ENCODE measurements at places on chromosomes 7 and 10.

DNA sequence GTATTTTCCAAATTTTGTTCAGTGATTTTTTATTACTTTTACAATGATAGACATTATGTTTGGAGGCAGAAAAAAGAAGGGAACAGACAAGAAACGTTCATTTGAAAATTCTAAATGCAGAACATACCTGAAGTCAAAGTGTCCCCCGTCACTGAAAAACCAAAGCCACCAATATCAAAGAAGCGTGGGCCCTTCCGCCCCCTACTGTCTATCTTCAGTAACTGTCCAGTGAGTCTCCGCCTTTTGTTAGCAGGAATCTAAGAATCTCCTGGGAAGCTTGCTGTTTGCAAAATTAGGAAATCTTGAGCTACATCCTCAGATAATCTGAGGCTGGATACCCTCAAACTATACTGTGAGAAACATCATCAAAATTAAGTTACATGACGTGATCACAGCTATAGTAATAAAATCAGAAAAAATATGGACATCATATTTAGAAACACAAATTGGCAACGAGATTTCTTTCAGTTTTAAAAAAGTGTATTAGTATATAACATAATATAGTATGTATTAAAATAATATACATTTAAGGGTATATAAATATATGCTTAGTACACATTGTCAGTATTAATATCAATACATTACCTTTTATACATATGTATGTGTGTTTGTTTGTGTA, 169.3 kb upstream of the AKR1E2 start:
- peak; percentile 53 for DNase-seq

DNA sequence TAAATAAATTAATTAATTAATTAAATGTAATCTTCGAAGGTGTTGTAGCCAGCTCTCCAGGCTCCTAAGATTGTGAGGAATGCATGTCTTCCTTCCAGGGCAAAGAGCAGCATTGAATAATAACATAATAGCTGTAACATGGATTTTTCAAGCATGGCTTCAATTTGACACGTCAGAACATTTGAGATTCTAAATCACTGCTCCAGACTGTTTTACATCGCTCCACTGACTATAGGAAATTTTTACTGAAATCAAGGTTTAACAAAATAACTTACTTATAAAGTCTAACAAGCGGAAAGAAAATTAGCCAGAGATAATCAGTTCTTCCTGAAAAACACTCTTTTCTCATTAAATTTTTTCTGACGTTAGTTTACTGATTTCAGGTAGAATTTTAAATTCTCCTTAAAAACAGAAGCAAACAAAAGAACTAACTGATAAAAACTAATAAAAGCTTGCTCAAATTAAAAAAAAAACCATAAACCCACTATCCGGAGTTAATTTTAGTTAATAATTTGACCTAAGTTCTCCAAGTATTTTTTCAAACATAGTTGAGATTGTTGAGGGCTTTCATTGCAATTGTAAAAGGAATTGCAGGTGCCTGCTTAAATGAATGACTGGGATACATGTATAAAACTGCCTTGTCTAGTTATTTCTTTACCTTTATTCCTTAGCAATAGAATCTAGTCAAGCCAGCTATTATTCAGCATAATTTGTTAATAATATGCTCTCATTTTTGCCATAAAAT, 51.2 kb upstream of the SGCE start:
- no peak for DNase-seq

DNA sequence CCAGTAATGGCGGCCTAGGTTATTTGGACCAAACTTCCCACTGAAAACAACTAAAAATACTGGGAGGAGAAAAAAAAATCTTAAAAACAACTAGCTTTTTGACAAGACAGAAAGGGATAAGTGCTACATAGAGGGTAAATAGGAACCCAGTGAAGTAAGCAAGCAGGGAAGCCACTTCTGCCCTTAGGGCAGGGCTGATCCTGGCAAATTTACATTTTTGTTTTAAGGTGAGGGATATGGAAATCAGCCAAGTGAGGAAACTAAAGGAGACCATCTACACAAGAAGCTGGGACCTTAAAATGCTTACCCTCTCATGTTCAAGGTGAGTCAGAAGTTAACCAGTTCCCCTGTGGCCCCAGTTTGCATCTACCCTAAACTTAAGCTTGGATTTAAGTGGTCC, 46.5 kb upstream of the CYCS start:
- no peak for DNase-seq

DNA sequence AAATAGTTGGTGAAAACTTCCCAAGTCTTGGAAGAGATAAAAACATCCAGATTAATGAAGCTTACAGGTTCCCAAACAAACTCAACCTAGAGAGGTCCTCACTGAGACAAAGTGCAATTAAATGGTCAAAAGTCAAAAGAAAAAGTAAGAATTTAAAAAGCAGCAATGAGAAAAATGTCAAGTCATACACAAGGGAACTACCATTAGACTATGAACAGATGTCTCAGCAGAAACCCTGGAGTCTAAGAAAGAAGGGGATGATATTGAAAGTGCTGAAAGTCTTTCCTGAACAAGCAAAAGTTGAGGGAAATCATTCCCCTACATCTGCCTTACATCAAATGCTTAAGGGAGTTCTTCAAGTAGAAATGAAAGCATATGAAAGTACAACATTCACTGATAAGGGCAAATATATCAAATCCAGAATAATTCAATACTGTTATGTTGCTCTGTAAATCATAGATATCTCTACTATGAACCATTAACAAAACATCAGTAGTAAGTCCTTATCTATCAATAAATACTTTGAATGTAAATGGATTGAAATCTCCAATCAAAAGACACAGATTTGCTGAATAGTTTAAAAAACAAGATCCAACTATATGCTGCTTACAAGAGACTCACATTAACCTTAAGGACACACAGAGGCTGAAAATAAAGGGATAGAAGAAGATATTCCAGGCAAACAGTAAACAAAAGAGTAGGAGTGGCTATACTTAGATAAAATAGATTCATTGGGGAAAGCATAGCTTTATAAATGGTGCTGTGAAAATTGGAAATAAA, 449.5 kb downstream of the PHTF2 start:
- DNase-seq: no peak

- peak; percentile 74 for DNase-seq
Observed at GRCh38 chr7:16999541-17000267, 117.9 kb upstream of the AGR3 start.

- peak; percentile 8 for DNase-seq
Observed at GRCh38 chr7:117673839-117674238, 194.0 kb downstream of the CFTR start.

DNA sequence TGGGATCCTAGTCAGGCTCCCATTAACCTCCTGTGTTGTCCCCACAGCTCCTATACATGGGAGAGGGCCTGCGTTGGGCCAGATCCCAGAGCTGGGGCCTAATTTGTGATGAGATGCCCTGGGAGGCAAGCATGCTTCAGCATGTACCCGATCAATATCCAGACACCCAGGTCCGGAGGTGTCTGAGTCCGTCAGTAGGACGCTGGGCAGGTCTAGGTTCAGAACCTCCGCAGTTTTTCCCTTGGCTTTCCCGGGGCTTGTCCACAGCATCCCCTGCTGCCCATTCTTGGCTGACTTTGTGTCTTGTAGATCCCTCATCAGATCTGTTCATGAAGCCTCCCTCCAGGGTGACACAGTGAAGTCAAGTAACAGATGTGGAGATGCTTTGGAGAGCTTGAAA, 32.7 kb upstream of the RBAK start:
- DNase-seq: no peak

- no peak for DNase-seq
Observed at GRCh38 chr10:43931308-43931930, 282.7 kb upstream of the ZNF32 start.

- DNase-seq: no peak
Observed at GRCh38 chr10:53233749-53234148, 461.2 kb upstream of the MBL2 start.

DNA sequence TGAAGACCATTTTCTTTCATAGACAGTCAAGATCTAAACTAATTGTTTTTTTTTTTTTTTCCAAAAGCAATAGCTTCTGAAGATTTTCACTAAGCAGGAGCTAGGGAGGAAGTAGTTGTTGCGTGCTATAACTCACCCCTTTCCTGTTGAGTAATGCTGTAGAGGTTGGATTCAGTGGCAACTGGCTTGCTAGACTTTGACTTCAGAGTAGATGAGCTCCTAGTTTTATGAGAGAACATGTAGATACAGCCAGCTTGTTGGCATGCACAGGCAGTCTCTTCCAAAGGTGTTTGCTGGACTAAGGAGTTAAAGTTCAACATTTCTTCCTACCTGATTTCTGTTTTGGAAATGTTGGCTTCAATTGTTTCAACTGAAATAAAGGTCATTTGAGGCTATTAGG, 66.2 kb upstream of the MXI1 start:
- peak; percentile 83 for DNase-seq

- no peak for DNase-seq
Observed at GRCh38 chr10:73788864-73789658, 3.7 kb downstream of the ZSWIM8 start.

DNA sequence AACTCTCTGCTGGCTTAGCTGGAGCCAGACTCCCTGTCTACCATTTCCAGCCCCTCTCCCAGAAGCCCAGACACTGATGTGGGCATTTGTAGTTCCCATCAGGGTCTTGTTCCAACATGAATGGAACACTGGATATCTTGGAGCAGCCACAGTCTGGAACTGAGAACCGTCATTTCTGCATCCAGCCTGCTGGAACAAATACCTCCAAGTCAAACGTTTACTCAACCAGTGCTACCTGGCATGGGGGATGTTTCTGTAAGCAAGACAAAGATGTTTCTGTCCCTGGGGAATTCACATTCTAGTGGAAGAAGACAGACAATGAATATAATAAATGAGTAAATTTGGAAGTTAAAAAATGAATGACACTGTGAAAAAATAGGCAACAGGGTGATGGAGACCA, 70.8 kb upstream of the ZNF438 start:
- no peak for DNase-seq

GRCh38 chr7:92279396-92280031, 33.7 kb downstream of the ANKIB1 start:
- DNase-seq: no peak

- peak; percentile 59 for DNase-seq
Observed at GRCh38 chr7:12389089-12389700, 14.5 kb downstream of the VWDE start.

DNA sequence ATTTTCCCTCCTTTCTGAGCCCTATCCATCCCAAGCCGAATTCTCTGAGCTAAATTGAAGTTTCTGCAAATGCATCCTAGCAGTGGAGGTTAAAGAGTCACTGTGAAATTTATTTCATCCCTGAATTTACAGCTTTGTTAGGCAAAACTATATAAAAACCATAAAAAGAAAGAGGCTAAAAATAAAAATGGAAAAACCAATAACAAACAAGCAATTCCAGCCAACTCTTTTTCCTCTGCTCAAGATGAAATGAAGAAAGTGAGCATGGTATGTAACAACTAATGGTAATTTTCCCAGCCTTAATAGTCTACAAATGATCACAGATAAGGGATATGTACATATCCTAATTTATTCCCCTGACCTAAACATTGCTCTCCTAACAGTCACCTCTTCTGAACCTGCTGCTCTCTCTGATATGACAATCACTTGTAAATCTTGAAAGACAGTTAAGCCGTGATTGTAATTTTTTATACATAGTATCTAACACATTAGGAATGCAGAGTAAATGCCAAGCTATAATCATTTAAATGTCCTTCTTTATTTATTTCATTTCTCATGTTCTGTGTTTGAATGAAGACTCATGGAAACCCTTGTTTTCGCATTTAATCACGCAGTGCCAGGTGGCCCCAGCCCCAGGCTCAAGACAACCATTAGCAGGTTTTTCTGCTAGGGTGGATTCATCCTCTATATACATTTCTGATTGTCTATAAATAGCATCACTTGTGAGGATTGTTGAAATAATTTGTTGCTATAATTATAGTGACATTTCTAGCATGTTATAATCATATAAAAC, 48.6 kb upstream of the NRP1 start:
- DNase-seq: no peak

GRCh38 chr7:130593033-130593432, 75.5 kb downstream of the COPG2 start:
- DNase-seq: no peak

GRCh38 chr7:50742401-50742800, 40.3 kb downstream of the GRB10 start:
- DNase-seq: no peak

DNA sequence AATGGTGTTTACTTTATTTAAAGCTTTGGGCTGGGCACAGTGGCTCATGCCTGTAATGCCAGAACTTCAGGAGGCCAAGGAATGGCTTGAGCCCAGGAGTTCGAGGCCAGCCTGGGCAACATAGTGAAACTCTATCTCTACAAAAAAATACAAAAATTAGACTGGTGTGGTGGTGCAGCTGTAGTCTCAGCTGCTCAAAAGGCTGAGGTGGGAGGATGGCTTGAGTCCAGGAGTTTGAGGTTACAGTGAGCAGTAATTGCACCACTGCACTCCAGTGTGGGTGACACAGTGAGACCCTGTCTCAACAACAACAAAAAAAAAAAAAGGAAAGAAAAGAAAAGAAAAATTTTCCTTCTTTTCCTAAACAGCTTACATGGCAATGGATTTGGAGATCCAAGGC, 22.0 kb downstream of the SLC16A9 start:
- DNase-seq: no peak

GRCh38 chr10:32207544-32207943, 139.4 kb downstream of the EPC1 start:
- DNase-seq: peak; percentile 56

DNA sequence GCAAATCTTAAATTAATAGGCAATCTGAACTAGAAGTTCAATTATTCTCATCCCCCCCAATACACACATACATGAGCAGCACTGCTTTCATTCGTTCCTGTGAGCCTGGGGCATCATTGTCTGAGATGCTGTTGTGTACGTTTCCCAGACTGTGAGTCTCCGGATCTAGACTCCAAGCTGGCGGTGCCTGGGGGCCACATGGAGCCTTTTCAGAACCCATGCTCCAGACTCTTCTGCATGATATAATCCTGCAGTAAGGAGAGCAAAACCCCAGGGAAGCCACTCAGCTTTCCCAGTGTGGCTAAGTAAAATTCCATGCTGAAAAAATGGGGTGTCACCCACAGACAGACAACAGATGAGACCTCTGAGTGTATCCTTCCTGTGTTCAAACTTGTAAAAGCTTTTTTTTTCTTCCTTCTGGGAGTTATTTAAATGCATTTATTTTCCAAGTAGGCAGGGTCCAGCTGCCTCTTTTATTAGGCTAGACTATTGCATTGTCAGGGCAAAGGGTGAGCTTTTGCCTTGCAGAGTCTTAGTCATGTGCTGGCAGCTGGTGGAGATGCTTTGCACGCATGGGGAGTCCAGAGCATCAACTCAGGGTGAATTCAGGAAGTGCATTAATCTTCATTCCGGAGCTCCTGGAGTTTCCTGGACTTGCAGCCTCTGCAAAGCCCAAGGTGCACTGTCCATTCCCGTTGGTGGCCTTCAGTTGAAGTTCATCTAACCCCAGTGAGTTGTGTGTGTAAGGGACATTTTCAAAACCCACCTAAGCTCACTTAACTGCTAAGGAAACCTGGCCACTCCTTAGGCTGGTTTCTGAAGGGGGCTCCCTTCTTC, 185.7 kb upstream of the ADO start:
- peak; percentile 66 for DNase-seq

DNA sequence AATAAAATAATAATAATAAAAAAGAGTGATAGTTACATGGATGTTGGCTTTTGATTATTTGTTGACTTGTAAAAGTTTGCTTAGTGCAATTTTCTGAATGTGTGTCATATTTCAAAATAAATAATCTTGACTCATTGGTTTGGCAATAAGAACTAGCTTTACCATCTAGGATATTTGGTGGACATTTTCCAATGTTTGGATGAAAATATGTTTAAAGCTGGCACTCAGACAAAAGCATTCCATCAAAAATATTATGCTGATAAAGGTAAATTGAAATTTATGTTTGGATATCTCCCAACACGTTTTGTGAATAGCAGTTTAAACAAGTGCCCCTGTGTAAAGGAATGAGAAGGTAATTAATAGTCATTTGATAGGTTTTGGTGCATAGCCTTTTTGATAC, 62.5 kb upstream of the KCNMA1 start:
- no peak for DNase-seq

All from KBM-7 (cell line).